Right kidney (tissue), 9 donors: ENCODE measurements at places on chromosomes 6 and 20.

- no peak for DNase-seq
Observed at GRCh38 chr6:147117580-147117979, 86.6 kb upstream of the STXBP5 start.

DNA sequence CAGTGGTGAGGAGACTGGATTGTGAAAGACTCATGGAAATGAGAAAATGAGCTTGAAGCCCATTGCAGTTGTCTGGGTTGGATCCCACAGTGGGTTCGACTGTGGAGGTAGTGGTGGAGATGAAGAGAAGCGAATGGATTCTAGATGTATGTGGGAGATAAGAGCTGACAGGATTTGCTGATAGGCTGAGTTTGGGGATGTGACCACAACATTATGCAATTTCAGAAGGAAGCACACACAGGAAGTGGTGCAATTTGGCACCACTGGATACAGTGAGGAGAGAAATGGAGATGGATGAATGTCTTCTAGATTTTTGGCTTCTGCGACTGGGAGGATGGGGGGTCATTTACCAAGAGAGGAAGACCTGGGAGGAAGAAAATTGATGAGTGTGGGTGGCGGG is 64.4 kb upstream of the MAFB start:
- DNase-seq: no peak

- DNase-seq: no peak
Observed at GRCh38 chr6:50706575-50706974, 6.8 kb upstream of the TFAP2D start.

DNA sequence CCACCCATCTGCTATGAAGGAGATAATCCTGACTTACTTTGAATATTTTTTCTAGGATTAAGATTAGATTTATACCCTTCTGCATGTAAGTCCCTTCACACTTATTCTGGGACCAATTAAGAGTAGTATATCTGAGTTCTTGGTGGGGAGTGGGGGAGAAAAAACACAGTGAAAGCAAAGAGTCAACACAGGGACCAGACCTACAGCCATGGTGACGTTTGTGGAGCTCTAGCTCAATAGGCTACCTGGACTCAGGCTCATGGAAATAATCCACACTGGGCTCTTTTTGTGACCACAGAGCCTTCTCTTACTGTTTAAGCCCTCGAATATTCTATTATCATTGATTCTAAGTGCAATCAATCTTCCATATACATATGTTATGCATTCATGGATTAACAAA is 491.4 kb downstream of the LMBRD1 start:
- DNase-seq: no peak

- no peak for DNase-seq
Observed at GRCh38 chr6:140806431-140806830, 1326.3 kb upstream of the GJE1 start.

GRCh38 chr6:67362976-67363375 is 1272.1 kb upstream of the ADGRB3 start:
- DNase-seq: no peak

DNA sequence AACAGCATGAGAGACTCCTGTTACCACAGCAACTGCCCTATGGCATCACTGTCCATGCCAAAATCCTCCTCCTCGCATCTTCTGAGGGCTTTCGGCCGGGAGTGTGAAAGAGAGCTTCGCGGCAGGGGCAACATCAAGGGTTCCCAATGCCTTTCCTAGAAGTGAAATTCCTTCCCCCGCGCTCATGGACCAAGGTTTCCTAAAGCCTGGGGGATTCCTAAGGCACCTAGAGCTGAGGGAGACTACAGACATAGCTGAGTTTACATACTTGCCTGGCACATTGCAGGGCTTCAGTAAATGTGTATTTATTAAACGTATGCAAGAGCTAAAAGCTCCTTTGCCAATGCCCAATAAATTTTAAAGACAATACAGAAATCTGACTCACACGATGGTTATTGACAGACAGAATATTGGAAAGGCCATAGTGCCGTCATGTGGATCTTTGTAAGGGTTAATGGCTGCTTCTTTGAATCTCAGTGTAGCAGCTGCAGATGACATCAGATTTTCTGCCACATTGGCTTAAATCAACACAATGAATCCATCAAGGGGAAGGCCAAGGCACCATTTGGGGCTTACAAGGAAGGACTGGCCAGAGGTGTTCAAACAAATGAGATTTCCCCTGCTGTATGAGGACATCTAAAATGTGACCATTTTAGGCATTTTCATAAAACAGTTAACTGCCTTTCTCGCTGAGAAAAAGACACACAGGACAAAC is 281.2 kb upstream of the JARID2 start:
- DNase-seq: no peak

GRCh38 chr20:49566401-49567364 is 1.3 kb downstream of the PTGIS start:
- no peak for DNase-seq

- no peak for DNase-seq
Observed at GRCh38 chr20:36836591-36837269, 39.2 kb upstream of the TLDC2 start.

GRCh38 chr6:93407186-93407585 is 12.2 kb downstream of the EPHA7 start:
- no peak for DNase-seq

GRCh38 chr6:14738933-14739332 is 506.9 kb upstream of the JARID2 start:
- no peak for DNase-seq

DNA sequence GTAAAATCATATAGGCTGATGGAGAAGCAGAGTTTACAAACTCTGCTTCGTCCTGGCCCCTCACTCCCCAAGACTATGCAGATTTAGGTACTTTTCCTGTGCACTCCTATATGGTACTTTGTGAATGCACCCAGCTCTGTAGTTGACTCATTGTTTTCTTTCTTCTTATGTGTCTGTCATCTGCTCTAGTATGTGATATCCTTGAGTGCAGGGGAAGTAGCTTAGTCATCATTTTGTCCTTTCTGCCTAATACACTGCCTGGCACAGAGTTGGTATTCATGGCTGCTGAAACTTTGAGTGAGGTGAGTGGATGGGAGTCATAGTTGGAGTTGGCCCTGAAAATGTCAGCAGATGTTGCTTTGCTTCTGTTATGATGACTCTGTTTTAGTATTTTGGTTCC is 222.6 kb downstream of the RNF144B start:
- DNase-seq: no peak

- DNase-seq: no peak
Observed at GRCh38 chr6:2542101-2542857, 208.4 kb downstream of the MYLK4 start.

GRCh38 chr6:149563203-149563927 is 2.8 kb upstream of the GINM1 start:
- DNase-seq: no peak

DNA sequence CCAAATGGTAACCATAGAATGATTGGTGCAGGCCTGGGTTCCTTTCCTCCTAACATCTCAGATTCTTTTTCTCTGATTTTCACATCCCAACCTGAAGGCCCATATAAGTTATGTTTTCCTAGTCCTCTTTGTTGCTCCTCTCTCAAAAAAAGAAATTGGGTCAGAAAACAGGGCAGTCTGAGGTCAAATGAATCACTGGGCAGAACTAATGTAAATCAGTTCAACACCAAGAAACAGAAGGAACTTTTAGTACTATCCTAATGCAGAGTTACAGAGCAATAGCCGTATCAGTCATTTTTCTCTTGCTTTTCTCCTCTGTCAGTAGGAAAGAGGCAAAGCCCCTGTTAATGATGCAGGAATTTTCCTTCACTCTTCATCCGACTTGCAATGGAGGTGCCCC is 11.0 kb upstream of the TPD52L1 start:
- no peak for DNase-seq

DNA sequence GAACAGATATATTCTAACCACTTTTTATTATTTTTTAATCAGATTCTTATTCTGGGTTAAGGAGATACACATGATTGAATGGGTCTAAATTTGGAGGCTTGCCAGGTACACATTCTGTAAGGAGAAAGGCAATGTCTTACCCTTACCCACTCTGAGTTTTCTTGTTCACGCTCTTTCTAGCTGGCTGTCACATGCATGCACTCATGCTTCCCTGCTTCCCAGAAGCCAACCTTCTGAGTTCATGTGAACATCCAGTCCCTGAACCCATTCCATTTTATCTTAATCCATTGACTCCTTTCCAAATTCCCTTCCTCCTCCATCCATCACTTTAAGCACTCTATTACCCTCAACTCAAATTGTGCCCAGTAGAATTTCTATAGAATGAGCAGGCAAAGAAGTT is 17.5 kb upstream of the MOCS1 start:
- no peak for DNase-seq

GRCh38 chr6:113031591-113032238 is 684.6 kb downstream of the RFPL4B start:
- no peak for DNase-seq

DNA sequence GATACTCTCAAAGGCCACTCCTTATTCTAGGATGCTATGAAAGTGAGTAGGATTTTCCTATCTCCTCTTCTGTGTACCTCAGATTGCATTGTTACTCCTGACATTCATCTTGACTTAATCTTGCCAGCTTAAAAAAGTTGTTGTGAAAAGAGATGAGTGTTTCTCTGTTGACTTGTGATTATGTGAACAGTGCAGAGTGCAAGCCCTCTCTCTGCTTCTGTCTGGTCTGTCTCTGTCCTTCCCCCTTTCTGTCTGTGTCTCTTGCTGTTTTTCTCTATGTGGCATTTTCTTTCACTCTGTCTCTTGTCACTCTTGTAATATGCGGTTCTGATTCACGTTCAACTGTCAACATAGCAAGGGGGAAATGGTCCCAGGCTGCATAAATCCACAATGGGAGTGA is 306.6 kb downstream of the FARS2 start:
- no peak for DNase-seq

GRCh38 chr20:23136893-23137745 is 51.0 kb upstream of the CD93 start:
- DNase-seq: no peak

DNA sequence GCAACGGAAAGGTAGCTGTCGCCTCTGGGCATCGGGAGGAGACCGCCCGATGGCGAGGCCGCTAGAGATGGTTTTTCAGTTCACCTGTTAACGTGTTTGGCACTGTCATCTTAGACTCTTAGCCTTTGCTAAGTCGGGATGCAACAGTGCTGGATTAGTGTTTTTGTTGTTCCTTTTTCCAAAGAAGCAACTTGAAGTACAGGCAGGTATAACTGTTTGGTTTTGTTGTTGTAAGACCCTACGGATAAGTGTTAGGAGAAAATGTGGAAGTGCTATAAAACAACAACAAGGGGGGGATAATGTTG is 723 bp downstream of the MANEA start:
- DNase-seq: no peak

DNA sequence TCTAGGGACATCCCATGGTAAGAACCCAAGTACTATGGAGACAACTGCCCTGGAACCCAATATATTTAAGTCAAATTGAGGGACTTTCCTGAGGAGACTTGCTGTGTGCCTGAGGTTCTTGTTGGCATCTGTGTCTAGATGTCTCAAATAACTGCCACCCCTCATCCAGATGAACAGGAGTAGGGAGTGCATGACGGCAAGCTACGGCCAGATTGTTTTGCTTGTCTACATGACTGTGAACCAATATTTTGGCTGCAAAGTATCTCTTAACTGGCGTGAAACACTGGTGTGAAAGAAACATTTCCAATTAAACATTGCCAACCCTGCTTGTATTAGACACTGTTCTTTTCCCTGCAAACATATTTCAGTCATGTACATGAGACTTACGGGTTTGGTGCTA is 52.4 kb upstream of the SIM1 start:
- no peak for DNase-seq

DNA sequence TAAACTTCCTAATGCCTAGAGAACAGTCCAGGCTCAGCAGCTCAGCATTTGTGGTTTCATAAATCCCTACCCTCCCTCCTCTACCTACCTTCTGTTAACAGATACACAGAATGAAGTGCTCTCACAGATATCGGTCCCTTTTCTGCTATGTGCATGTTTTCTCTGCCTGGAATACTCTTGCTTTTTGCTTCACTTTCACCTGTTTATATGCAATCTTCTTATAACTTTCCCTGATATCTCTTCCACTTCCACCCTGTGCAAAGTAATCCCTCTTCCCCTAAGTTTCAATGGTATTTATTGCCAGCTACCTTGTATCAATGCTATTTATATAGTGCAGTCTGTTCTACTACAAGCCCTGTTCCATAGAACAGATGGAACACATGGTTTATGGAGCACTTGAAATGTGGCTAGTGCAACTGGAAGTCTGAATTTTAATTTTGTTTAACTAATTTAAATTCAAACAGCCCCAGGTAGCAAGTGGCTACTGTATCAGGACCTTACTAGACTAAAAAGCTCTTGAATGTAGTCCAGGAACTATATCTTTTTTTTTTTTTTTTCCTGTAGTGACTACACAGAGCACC is 3.1 kb upstream of the TAB2 start:
- DNase-seq: no peak

- DNase-seq: no peak
Observed at GRCh38 chr6:35427851-35428321, 24.3 kb upstream of the FANCE start.

DNA sequence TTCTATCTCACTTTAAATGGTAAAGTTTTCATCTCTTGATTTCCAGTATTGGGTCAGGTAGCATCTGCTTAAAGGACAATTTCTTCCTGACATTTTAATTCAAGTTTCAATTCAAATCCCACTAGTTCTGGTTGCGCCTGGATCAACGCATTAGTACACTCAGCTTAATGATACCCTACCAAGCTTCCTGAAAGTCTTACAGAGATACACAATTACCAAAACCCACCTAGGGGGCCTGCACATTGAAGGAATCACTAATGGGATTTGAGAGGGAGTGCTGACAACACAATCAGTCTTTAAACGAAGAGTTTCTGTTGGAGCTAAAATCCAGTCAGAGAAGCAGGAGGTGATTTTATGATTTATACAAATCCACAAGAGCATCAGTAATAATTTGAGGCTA is 293.0 kb downstream of the PHF3 start:
- DNase-seq: no peak

DNA sequence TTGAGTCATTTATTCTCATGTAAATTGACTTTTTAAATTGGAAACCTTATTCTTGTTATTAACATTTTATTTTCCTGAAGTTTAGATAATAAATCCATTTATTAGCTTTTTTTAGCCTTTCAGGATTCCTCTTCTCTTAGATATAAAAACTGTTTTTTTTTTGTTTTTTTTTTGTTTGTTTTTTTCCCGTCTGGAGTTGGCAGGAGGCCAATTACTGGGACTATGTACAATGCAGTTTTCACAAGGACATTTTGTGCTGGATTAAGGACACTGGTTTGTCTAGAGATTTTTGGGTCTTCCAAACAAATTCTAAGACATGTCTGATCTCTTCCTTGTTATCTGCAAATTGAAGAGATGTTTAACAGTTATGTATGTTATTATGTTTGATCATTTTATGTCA is 1.3 kb downstream of the BTNL2 start:
- DNase-seq: no peak

DNA sequence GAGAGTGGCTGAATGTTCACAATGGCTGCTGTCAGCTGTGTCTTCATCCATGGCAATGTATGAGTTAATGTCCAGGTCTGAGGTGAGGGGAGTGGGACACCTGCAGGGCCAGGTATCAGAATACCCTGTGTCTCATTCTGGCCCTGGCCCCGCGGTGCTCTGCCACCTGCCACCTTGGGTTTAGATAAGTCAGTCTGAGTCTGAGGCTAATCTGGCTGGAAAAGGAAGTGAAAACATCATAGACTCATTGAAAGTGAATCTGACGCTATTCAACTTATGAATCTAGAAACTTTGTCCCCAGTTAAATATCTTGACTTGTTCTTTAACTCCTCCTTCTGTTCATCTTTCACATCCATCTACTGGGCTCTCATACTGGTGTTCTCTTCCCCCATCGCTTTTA is 267.1 kb upstream of the JAG1 start:
- no peak for DNase-seq

GRCh38 chr6:140283197-140283596 is 908.7 kb upstream of the CITED2 start:
- no peak for DNase-seq

GRCh38 chr6:139271056-139271455 is 20.7 kb downstream of the TXLNB start:
- DNase-seq: no peak
